Cortex of kidney (tissue), 1 donor: ENCODE measurements at places on chromosomes 3 and 15.

- DNase-seq, result no peak
These were observed 4.4 kb upstream of the TMC3 start for GRCh38 chr15:81378443-81378842.

GRCh38 chr3:16900779-16901440 is 16.2 kb downstream of the PLCL2 start:
- DNase-seq, result no peak

- DNase-seq, result no peak
These were observed 503.0 kb downstream of the NTRK3 start for GRCh38 chr15:87753539-87753938.

- DNase-seq, result no peak
These were observed 27.5 kb downstream of the HERC1 start for GRCh38 chr15:63805993-63806980.

DNA sequence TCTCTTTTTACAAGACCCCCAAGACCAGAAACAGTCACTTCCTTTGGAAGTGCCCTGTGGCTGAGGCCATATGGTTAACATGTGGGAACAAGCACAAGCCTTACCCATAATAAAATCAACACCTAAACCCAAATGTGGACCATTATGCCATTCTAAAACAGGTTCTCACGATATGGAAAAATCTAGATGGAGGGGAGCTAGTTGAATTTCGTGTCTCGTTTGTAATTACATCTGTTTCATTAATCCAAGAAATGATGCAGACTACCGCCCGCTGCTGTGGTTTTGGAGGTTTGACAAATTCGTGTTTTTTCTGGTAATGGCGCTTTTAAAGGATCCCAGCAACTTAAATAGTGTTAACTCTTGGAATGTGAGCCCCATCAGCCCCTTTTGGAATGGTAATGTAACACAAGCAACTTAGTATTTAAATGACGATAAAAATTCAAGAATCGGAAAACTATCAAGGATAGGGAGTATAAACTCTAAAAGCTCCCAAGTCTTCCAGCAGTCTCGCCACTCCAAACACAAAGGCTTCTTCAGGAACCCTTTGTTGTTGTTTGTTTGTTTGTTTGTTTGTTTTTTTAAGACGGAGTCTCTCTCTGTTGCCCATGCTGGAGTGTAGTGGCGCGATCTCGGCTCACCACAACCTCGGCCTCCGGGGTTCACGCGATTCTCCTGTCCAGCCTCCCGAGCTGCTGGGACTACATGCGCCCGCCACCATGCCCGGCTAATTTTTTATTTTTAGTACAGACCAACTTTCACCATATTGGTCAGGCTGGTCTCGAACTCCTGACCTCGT is 1.1 kb downstream of the CNBP start:
- DNase-seq, result no peak

DNA sequence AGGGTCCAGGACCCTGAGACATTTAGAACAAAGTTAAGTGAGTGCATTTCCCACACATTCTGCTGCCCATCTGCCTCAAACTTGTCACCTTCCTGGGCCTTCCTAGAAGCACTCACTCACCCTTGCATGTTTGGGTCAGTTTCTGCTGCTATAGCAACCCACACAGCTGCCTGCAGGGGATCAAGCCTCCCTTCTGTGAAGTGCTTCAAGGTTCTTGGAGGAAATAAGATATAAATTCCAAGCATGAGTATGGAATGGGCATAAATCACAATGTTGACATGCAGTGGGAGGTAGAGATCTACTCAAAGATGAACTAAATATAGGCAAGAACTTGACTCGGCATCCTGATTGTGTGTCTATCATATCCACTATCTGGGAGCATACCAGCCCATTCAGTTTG is 140.4 kb downstream of the SLC9A9 start:
- no peak for DNase-seq
